ENCODE measurements at places on chromosomes 12 and 14.

DNA sequence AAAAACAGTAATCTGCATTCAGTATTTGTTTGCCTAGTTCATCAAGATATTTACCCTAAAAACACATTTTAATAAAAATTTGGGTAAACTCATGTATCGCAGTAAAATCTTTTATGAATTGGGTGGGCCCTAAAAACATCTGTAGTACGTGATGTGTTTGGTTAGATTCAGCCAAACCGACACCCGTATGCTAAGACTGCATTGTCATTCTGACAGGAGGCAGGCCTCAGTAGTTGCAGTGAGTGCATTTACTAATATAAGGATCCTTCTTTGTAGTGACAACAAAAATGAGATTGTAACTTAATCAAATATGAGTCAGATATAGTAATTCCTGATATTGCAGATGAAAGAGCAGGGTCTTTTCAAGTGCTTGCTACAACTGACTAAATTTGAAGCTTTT lies 191.8 kb downstream of the SLC16A7 start:
- DNase-seq: no peak

GRCh38 chr14:103317251-103317650 lies 16.8 kb upstream of the EIF5 start:
- DNase-seq: no peak

DNA sequence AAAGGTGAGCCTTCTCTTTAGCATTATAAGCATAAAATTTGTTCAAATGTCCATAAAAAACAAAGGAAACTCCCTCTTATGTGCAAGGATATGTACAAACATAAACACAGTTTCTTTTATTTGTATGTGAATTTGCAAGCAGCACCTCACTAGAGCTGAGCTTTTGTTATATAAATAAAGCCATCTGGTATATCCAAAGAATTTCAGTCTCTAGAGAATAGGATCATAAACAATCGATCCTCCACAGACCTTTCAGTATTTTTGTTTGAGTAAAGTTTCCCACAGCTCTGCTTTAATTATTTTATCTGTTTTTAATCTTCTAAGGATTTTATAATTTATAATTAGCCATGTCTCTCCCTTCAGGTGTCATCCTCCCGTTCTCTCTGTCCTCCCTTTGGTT lies 89.2 kb downstream of the OTOGL start:
- no peak for DNase-seq

DNA sequence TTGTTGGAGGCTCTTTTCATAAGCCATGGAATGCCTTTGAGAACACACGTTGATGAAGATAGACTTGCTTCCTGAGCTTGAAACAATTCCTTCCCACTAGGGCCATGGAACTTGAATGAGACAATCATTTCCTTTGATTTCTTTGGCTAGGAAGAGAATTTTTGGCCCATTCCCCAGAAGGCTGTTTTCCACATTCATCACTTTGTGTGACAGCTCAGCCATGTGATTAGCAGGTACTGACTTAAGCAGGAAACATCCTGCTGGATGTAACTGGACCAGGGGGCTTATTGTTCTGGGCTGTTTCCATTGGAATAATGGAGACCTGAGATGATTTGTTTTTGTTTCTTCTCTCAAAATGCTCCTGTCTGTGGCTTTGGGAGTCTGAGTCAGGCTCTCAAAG lies 469.8 kb upstream of the SEL1L start:
- DNase-seq: no peak

DNA sequence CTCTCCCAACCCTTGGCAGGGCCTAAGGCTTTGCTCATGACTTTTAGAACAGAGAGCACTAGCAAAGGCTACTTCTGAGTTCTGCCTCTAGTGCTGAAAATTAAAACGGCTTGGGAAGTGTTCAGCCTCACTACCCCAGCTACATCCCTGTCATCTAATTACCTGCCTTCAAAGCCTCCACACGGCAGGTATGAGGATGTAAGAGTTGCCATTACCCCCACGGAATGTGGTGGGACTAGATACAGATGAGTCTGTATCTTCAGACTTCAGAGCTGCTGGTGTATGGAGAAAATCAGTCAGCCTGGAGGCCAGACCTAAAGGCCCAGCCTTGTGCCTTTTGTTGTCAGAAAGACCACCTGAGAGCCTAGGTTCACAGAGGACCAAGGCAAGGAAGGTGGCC lies 214.6 kb upstream of the NOS1 start:
- DNase-seq: no peak

GRCh38 chr12:48045965-48046518 lies 41.8 kb upstream of the COL2A1 start:
- no peak for DNase-seq

DNA sequence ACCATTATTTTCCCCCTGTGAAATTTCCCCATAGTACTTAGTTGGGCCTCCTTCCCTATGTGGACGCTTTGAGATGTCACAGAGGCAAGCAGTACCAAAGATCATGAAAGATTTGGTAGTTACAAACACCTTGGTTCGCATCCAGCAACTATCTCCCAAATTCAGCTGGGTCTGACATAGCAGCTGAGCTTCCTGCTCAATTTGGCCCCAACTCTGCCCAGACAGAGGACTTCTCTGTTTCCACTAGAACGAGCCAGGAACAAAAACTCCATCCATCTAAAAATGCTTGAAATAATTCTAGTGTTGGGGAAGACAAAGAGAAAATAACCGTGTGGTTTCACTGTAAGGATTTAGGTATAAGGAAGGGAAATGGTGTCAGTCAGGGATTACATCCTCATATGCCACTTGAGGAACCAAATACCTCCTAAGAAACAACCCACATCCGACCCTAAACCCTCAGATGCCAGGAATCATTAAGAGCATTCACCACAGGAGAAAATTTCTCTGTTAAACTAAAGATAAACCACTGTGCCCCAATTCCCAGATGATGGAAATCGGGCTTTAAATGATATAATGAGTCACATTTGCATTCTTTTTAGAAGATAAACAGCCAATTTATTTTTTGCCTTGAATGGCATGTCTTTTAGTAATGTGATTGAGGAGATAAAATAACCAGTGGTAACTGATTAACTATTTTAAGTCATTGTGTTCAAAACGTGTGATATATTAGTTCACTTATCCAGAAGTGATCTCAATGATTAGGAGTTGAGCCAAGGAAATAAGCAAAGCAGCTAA lies 103.7 kb upstream of the IFNG-AS1 start:
- no peak for DNase-seq

DNA sequence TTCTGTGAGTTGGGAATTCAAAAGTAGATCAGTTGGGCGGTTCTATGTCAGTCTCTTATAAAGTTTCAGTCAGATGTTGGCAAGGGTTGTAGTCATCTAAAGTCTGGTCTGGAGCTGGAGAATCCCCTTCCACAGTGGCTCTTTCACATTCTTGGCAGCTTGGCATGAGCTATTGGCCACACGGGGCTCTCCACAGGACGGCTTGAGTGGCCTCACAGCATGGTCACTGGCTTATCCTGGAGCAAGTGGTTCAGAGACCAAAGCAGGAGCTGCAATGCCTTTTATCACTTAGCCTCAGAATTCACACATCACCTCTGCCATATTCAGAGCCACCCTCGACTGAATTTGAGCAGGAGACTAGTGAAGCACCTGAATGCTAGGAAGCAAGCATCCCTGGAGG lies 7.1 kb upstream of the KICS2 start:
- no peak for DNase-seq

- DNase-seq: no peak
These were observed 43.9 kb upstream of the HSP90B1 start for GRCh38 chr12:103886195-103886797.

DNA sequence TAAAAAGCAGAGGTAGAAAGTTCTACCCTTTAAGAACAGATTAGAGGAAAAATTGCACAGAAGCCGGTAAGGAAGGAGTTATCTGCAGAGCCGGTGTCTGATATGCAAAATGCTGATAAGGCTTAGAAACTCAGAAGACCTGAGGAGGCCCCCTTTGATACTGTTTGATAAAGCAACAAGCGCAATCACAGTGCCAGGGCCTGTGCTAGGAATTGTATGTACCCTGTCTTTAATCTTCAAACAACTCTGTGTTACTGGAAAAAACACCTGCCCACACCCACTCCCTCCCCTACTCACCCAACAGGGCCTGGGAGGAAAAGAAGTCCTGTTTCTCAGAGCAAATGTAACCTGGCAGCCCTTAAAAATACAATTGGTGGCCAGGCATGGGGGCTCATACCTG lies 112.7 kb upstream of the FUT8 start:
- no peak for DNase-seq

All from T-helper 2 cell treated with Interferon-gamma antibody and Interleukin-4, amounts not matched to agents 5 μg/mL and 100 μg/mL, for 36 hours (primary cell).